ENCODE measurements at places on chromosomes 11 and 22.

- no peak for DNase-seq
Observed at GRCh38 chr11:134486704-134487103, 74.7 kb upstream of the B3GAT1 start.

- DNase-seq: no peak
Observed at GRCh38 chr11:127678631-127679030, 678.1 kb upstream of the KIRREL3 start.

- DNase-seq: peak; percentile 93
Observed at GRCh38 chr11:35511666-35512065, 13.8 kb downstream of the PAMR1 start.

DNA sequence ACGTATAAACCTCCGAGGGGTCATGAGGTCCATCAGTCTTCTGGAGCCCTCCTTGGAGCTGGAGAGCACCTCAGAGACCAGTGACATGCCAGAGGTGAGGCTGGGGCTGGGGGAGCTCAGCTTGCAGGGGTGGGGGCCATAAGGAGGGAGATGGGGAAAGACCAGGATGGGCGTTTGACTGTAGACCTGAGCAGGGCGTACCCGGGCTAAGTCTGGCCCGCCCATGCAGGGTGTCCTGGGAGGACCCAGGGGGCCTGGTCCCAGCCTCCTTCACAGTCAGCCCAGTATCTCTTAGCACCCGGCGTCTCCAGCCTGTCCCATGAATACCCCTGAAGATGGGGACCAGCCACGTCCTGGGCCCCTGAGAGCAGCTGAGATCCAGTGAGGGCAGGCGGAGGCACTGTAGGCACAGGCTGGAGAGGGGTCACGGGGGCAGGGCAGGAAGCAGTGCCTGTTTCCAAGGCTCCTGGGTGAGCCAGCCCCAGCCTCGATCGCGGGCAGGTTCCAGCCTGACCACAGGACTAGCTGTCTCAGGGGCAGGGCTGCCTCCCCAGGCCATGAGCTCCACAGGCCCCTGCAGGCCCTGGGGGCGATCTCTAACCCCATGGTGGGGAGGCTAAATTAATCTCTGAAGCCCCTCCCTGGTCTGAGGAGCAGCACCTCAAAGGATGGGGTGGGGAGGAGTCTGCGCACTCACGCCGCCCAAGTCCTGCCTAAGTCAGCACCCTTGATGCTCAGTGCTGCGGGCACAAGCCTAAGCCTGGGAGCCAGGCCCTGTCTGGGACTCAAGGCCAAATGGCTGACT, 7.1 kb downstream of the SSH3 start:
- DNase-seq: no peak

DNA sequence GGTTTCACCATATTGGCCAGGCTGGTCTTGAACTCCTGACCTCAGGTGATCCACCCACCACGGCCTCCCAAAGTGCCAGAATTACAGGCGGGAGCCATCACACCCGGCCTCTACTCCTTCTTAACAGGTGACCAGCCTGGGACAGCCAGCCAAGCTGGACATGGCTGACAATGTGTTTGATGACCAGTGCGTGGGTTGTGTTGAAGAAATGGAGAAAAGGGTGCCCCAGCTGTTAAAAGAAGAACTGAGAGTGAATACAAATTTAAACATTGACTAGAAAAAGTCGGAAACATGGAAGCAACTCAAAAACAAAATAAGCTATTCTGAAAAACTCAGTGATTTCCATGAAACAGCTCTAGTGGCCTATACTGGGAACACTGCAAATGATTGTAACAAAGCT, 86.5 kb upstream of the CLPB start:
- DNase-seq: no peak

- DNase-seq: no peak
Observed at GRCh38 chr11:21615955-21616371, 576.9 kb upstream of the ANO5 start.
